Hematopoietic multipotent progenitor cell (in vitro differentiated cells): ENCODE measurements at places on chromosomes 5 and 9.

DNA sequence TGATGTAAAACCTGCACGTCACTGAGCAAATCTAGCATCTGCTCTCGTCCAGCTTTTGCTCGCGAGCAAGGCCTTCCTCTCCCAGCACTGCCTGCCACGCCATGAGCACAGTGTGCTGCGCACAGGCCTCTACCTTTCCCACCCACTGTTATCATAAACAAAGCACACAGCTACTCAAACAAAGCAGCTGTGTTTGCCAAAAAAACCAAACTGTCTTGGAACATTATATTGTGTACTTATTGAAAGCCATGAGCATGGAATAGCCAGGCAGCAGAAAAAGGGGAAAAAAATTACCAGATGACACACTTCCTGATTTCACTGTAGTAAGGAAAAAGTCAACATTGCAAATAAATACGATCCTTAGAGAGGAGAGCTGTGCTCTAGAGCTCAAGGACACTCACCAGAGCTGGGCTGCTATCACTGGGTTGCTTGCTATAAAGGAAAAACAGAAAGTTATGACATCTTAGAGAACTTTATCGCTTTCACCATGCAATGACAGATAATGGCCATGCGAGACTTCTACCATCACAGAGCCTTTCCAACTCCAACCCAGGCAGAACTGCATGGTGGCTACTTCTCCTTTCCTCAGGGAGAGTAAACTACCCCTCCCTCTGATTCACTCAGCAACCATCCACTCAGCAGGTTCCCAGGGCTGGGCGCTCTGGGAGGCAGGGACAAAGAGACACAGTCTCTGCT lies 69.6 kb downstream of the EPB41L4B start:
- DNase-seq: no peak

- DNase-seq: no peak
Measured at GRCh38 chr5:11955331-11955730, 51.1 kb upstream of the CTNND2 start.

GRCh38 chr9:20823051-20823450 lies 139.0 kb downstream of the FOCAD start:
- DNase-seq: no peak

DNA sequence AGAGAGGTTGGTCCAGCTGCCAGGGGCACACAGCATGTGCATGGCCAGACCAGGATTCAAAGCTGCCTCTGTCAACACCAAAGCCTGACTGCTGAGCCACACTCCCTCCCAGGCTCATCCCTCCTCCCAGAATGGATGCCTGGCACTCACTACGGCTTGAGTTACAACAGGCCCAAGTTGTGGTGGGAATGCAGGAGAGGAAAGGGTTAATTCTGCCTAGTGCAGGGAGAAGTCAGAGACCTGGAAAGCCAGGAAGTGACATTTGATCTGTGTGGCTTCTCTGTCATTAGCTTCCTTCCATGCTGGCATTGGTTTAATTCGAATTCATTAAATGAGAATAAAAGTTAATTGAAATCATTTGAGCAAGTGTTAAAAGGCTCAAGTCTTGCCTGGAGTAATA lies 150.0 kb downstream of the NSG2 start:
- DNase-seq: no peak
